Cerebellar nuclear complex (tissue), 1 donor: ENCODE measurements at places on chromosomes 2 and 18.

- no peak for DNase-seq
Observed at GRCh38 chr2:5877360-5877759, 185.2 kb downstream of the SOX11 start.

DNA sequence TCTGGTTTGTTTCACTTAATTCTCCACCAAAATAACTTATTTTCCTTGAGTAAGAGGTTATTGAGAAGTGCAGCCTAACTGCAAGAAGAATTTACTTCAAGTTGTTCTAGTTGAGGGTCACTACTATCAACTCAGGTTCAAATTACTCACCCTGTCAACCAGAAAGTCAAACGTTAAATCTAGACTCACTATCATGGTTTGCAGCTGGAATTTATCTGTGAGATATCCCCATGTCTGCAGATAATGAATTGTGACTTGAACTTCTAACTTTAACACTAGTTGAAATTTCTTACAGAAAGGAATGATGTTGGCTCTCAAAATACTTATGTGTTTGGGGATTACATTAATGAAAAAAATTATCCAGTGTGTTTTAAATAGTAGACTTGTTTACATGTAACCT is 1145.7 kb upstream of the NXPH2 start:
- no peak for DNase-seq

DNA sequence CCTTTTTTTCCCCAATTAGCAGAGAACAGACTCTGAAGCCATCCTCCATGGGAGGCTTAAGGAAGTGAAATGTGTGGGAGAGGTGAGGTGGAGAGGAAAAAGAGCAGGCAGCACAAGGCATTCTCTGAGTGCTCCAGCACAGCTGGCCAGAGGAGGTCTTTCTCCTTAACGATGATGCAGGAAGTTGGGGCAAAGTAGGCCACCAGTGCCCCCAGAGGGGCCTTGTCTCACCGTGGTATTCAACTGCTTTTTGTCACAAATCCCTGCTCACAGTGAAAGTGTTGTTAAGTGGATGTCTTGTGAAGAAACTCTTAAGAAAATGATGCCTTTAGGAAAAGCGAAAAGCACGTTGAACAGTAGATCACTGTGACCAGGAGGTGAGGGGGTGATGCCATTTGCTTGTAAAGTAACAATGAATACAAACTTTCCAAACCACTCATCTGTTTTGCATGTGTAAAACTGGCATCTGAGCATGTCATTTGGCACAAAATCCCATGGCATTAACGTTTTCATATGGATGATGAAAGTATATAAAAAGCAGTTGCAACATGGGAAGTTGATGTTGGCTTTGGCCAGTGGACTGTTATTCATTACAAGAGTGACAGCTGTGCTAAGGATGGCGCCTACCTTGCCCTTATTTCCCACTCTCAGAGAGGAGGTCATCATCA is 49.2 kb upstream of the CDC42EP3 start:
- no peak for DNase-seq

DNA sequence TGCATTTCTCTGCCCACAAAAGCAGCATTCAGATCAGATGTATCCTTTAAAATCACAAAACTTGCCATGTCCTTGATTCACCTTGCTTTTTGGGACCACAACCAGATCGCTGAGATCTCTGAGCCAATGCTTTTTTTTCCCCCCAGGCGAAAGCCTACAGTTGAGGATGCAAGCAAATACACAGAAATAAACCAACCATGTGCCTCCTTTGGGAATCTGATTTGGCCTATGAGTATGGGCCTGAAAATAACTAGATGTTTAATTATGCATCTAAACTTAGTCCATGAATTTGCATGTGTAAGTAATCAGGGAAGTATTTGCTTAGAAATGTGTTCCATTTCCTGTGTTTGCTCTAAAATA is 49.7 kb upstream of the CDC42EP3 start:
- no peak for DNase-seq

DNA sequence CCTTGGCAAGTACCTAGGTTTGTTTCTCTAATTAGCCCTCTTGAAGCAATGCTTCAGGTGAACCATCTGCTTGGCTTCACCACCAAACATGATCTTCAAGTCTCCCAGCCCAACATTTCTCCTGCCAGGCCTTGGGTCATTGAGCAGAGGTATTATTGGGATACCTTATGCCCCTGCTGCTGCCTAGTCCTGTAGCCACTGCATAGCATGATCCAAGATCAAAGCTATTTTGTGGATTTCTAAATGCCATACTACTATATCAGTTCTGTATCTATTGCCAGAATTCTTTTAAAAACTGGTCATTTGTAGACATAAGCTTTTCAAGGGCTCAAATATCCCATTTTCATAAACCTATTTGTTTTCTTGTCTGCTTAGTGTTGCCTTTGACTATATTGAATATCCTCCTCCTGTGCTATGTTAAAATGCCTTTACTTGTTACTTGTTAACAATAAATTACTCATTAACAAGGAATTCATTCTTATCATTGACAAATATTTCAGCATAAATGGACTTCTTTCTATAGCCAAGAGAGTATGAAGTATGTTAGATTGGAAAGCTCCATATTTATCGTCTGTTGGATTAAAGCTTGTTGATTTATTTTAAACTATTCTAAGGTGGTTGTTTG is 204.5 kb upstream of the RBBP8 start:
- DNase-seq: no peak

GRCh38 chr18:76188097-76188496 is 306.9 kb downstream of the ZNF516 start:
- no peak for DNase-seq

GRCh38 chr18:63843008-63843407 is 44.5 kb upstream of the SERPINB2 start:
- DNase-seq: no peak

- no peak for DNase-seq
Observed at GRCh38 chr2:85655961-85656417, 12.0 kb downstream of the SFTPB start.

DNA sequence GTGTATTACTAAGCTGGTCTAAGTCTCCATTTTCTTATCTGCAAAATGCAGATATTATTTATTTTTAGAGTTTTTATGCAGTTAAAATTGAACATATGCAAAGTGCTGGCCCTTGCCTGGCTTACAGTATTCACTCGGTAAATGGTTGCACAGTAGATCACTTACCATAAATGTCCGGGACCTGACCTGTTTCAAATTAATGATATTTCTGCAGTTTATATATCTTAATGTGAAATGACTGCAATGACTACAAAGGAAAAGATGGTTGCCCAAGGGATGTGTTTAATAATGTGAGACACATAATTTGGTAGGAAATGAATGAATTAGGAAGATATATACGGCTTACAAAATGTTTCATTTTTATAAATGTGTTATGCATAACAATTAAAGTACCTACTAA is 37.1 kb downstream of the LRRC30 start:
- DNase-seq: no peak

- no peak for DNase-seq
Observed at GRCh38 chr18:25334588-25334987, 17.4 kb downstream of the ZNF521 start.

GRCh38 chr2:112772322-112772721 is 7.9 kb upstream of the CKAP2L start:
- no peak for DNase-seq

DNA sequence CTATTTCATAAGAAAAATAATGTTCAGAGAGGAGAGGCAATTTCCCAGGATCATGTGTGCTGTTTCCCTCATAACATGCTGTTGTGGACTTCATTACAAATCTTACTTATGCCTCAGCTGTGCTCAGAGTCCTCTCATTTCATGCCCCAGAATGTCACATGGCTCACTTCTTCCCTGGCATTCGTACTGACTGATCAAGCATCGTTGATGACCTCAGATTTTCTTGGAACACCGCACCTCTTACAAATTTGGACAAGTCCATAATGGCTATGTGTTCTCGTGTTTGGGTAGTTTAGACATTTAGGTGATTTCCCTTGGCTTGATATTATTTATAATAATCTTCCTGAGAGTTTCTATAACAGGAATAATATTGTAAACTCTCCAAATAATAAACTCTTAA is 32.9 kb downstream of the SERPINB7 start:
- DNase-seq: no peak

DNA sequence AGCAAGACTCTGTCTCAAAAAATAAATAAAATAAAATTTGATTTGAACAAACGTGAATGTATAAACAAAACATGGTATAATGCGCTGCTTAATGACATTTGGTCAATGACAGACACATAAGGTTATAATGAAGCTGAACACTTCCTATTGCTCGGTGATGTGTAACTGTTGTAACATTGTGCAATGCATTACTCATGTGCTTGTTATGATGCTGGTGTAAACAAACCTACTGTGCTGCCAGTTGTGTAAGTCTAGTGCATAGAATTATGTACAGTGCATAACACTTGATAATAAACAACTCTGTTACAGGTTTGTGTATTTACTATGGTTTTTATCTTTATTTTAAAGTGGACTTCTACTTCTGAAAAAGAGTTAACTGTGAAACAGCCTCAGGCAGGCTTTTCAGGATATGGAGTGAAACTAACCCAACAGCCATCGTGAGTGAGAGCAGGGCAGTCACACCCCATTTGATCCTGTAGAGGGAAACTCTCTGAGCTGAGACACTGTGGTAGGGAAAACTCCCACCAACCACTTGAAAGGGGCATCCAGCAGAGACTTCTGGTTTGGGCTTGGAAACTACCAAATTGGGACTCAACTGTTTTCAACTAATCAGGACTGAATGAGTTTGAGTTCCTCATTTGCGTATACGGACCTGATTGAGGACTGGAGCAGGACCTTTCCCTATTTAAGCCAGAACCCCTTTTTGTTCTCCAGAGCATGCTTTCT is 8.7 kb upstream of the RPRD1A start:
- DNase-seq: no peak

- DNase-seq: no peak
Observed at GRCh38 chr2:12416600-12416999, 300.1 kb upstream of the TRIB2 start.

DNA sequence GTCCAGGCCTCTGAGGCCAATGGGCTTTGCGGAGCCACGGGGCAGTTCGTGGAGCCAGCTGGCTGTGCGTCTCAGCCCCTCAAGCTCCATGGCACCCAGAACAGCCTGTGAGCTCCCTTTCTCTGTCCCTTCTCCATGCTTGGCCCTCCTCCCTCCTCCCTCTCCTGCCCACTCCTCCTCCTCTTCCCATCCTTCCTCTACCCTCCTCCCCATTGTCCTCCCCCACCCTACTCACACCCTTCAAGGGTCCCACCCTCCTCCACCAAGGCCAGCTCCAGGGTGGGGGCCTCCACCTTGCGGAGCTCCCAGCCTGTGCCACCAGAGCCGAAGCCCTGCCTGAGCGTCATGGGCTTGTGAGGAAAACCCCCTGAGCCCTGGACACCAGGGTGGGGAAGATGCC is 269.0 kb downstream of the ATAD2B start:
- DNase-seq: no peak

GRCh38 chr2:172131713-172132555 is 29.2 kb upstream of the DLX2 start:
- DNase-seq: no peak

DNA sequence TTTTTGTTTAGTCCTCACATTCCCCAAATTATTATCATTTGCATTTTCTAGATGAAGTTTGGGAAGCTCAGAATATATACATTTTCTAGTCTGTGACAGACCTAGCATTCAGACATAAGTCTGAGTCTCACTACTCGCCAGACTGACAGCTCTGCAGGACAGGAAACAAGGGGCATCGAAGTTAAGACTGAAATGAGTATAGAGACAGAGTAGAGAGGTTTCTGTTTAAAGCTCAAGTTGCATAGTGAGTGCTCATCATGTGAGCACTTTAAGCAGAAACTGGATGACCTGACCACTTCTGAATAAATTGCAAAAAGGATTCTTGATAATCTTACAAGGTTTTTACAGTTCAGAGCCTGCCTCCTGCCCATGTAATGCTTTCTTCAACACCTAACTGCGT is 1.1 kb downstream of the HADHB start:
- DNase-seq: no peak

DNA sequence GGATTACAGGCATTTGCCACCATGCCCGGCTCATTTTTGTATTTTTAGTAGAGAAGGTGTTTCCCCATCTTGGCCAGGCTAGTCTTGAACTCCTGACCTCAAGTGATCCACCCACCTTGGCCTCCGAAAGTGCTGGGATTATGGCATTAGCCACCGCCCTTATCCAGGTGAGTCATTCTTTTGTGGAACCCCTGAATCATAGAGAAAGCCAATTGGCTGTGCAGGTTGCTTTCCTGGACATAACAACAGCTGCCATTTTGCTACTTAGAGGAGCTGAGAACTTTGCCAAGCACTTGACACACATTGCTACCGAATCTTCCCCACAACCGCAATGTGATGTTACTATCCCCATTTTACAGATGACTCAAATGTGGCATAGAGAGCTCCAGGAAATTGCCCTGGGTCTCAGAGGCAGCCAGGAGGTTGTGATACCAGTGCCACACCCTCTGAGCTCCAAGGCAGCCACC is 36.0 kb downstream of the SETBP1 start:
- DNase-seq: no peak

- no peak for DNase-seq
Observed at GRCh38 chr2:182228073-182228473, 198.8 kb downstream of the PDE1A start.

- DNase-seq: no peak
Observed at GRCh38 chr2:223052548-223053483, 826 bp downstream of the KCNE4 start.

DNA sequence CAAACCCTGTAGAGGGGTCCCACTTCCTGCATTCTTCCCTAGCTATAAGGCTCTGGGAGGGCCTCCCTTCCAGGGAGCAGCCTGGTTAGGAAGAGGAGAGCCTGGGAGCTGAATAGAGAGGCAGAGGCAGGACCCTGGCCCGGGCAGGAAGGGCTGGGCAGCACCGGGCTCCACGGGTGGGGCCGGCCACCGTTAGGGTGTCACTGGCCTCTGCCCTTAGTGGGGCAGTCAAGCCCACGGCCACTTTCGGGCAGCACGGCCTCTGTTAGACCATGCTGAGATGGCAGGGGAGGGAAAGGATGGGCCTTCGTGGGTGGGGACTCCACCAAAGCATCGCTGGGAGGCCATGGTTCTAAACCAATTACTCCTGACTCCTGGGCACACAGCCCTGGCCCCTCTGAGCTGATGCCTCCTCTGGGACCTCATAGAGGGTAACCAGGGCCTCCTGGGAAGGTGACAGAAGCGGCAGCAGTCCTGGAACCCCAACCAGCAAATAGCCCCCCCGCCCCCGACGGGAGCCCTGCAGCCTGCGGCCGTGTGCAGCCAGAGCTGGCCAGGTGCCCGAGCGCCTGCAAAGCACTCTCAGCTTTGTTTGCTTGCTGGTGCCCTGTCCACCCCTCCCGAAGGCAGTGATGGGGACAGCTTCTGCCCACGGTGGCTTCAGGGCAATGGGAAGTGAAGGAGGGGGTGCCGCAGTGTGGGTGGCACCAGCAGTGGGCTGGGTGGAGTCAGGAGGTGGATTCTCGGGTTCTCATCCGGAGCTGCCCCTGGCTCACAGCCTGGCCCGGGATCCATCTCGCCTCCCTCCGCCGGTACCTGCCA is 16.3 kb upstream of the HPCAL1 start:
- DNase-seq: no peak
